ENCODE measurements at places on chromosomes 2 and 18. TPM values are rescaled to one million over a fixed set of nuclear protein-coding genes. Genes with fewer than 3 reads are reported as not detected.

- no peak for DNase-seq
Observed at GRCh38 chr2:179139506-179139905, 89.6 kb upstream of the CCDC141 start.

DNA sequence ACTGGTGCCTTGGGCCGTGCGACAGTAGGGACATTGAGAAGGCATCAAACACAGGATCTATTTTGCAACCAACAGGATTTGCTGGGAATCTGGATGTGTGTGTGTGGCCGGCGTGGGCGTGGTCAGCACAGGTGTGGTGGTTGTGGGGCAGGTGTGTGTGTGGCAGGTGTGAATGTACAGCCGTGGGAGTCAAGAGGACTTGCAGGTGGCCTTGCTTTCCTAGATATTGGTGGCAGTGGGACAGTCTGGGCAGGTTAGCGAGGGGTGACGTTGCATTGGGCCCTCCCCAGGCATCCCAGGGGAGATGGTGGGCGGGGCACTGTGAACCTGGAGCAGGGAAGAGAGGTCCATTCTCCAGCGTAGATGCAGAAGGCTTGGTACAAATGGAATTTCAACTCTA, 3.2 kb upstream of the LIMS2 start:
- DNase-seq: no peak

Gene MAB21L4
- not detected for total RNA-seq

DNA sequence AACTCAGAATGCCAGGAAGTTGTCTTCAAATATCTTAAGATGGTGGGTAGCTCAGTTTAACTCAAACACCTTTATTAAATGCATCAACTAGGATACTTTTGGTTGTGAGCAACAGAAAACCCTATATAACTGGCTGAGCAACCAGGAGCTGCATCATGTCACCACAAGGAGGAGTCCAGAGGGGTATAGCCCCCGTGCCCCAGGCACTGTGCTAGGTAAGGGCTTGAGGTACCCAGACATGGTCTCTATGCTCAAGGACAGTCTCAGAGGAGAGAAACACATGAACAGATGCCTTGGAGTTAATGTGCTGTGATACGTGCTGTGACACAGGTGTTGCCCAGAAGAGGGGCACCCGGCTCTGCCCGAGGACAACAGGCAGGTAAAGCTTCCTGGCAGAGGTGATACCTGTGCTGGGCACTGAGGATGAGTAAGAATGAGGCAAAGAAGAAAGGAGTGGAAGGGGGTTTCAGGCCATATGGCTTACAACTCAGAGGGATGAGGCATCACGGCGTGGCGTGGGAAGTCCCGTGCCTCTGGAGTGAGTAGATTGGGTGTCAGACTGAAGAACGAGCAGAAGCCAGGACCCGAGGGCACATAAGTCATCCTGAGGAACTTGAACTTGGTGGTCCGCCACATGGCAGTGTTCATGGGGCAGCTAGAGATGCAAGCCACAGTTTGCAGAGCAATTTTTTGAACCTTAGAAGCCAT, 32.0 kb upstream of the CAB39 start:
- no peak for DNase-seq

DNA sequence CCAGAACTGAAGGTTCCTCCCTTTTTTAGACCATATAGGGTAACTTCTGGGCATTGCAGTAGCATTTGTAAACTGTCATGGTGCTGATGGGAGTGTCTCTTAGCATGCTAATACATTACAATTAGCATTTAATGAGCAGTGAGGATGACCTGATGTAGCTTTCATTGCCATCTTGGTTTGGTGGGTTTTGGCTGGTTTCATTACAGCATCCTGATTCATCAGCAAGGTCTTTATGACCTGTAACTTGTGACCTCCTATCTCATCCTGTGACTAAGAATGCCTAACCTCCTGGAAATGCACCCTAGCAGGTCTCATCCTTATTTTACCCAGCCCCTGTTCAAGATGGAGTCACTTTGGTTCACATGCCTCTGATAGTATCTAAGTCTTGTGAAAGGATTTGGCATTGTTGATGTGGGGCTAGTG, 159.0 kb downstream of the TMX3 start:
- no peak for DNase-seq

GRCh38 chr18:35377875-35378573, 887 bp upstream of the ZNF396 start:
- DNase-seq: no peak
